Activated CD4-positive, alpha-beta T cell treated with anti-CD3 and anti-CD28 coated beads, Interleukin-2, amount 50 U/mL, for 24 hours (primary cell): ENCODE measurements at places on chromosomes 6 and 20.

DNA sequence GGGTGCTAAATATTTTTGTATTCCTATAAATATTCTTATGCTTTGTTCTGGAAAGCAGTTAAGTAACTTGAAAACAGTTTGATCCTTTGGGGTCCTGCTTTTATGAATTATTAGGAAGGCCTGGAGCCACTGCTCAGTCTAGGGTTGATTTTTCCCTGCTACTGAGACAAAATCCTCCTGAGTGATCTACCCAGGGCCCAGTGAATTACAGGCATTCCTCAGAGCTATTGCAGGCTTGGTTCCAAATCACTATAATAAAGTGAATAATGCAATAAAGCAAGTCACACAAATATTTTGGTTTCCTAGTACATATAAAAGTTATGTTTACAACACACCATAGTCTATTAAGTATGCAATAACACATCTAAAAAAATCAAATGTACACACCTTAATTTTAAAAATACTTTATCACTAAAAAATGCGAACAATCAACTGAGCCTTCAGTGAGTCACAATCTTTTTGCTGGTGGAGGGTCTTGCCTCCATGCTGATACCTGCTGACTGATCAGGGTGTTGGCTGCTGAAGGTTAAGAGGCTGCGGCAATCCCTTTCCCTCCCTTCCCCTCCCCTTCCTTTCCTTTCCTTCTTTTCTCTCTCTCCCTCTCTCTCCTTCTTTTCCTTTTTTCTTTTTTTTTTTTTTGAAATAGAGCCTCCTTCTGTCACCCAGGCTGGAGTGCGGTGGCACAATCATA is 43.0 kb downstream of the DNAAF9 start:
- no peak for DNase-seq

- DNase-seq, result no peak
Measured at GRCh38 chr6:154249499-154250298, 106.9 kb downstream of the IPCEF1 start.

DNA sequence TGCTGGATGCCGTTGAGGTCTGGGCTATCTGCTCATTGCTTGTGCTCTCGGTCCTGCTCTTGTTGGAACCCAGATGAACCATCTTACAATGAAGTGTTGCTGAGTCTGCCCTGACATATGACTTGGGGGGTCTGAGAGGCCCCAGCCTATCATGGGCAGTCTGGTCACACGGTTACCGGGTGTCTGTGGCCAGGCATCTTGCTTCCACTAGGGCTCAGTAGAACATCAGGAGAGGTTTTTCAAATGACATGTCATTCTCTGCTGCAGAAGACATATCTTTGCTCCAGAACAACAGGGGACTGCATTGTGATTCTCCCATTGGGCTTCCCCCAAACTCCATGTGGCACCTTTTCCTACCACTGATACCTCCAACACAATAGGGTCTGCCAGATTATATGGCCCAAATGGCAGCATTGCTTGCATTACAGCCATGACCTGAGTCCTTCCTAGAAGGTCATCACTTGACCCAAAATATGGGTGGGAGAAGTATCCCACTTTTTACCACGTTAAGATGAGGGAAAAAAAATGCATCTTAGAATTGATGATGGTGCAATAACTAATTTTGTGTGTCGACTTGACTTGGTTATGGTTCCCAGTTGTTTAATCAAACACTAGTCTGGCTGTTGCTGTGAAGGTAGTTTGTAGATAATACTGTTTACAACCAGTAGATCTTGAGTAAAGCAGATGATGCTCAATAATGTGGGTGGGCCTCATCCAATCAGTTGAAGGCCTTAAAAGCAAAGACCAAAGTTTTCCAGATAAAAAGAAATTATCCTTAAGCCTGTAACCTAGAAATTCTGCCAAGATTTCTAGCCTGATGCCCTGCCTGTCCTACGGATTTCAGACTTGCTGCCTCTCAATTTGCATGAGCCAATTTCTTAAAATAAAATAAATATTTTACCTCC is 241.0 kb downstream of the QKI start:
- no peak for DNase-seq

GRCh38 chr6:30740540-30740870 is 2.0 kb downstream of the FLOT1 start:
- DNase-seq, result no peak

DNA sequence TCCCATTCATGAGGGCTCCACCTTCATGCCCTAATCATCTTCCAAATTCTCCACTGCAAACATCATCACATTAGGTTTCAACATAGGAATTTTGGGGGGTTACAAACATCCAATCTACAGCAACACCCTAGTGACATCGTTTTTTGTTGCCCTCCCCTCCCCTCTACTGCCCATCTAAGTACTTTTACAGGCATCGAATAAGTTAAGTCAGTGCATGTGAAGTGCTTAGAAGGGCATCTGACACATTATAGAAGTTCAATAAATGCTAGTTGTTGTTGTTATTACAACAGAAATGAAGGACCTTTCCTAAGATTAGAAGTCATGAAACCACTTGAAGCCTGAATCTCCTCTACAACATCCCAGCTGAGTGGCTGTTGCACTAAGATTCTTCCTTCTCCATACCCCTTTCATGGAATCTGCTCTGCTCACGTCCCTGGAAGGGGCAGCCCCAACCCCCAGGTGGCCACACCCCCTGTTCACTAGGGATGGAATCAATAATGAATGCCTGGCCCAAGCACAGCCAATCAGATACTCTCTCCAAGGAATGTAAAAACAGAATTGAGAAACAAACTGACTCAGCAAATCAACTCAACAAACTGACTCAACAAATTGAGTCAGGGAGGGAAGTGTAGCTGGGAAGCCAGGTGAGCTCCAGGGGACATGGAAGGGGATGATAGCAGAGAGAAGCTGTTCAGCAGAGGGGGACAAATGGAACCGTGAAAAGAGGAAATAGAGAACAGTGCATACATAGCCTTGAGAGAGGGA is 3.9 kb upstream of the LRP11 start:
- DNase-seq, result no peak

GRCh38 chr6:51199105-51199552 is 380.5 kb downstream of the TFAP2B start:
- no peak for DNase-seq

DNA sequence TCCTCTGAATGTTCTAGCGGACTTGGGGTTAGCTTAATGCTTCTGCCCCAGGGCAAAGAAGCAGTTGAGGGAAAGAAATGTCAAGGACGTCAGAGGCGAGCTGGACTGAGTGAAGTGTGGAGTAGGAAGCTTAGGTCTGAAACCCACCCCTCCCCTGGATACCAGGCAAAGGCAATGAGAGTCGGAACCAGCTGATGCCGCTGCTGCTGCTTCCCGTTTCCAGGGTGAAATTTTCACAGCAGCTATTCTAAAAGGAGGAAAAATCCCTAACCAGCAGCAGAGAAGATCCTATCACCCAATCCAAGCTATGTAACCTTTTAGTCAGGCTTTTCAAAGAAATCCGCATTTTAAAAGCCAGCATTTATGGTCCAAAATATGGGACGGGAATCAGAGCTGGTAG is 564.3 kb downstream of the LMBRD1 start:
- no peak for DNase-seq

- no peak for DNase-seq
Measured at GRCh38 chr6:44177691-44178423, 19.2 kb downstream of the CAPN11 start.

GRCh38 chr6:127367023-127367375 is 23.6 kb upstream of the ECHDC1 start:
- no peak for DNase-seq

DNA sequence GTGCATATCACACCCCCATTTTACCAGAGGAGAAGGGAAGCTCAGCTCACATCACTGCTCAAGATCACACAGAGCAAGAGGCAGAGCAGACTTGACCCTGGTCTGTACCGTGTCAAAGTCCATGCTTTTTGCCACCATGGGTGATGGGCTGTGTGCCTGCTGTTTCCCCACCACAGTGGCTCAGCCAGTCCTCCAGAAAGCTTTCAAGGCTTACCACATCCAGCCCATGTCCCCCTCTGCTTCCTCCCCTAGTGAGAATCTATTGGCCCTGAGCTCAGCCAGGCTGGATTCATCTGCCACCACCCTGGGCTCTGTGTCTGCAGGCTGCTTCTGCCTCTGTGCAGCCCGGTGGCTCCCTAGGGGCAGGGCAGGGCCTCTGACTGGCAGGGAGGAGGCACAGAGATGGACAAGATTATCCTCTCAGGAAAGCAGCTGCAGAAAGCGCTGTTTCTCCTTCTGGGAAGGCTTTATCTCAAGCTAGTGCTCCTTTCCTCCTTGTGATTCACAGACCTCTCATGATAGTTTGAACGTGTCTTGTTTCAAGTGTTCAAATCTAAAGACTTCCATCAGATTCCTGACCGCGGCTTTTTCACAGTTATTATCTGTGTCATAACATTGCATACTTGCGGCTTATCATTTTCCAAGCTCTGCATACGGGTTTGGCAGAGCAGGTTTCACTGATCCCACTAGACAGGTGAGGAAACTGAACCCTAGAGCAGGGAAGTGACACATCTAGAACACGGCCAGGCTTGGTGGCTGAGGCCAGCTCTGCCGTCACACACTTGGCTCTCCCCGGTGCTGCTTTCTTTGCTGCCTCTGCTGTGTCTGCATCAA is 37.4 kb downstream of the VEGFA start:
- no peak for DNase-seq

DNA sequence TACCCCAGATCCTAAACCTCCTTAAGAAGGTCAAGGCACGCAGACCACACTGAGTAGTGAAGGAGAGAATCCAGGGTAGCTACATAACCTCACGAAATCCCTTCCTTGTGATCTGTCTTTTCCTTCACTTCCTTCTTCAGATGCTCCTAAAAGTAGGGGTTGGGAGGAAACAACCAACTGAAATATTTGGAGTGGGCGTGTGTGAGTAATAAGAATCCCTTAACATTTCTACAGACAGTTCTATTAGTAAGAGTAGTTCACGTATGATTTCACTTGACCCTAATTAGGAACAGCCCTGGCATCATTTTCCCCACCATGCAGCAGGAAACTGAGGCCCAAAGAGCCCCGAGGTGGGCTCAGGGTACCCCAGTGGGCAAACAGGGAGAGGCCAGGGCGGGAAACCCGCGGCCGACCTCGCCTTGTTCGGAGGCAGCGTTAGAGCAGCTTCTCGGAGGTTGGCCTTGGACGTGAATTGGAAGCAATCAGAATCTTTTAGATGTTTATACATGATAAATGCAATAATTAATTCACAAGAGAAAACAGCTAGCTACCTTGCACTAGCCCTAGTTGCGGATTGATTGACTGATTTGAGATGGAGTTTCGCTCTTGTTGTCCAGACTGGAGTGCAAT is 859 bp upstream of the RAE1 start:
- no peak for DNase-seq

GRCh38 chr6:47080083-47080596 is 38.0 kb upstream of the ADGRF1 start:
- no peak for DNase-seq

- DNase-seq, result peak; percentile 7
Measured at GRCh38 chr6:44630125-44631028, 242.9 kb downstream of the CDC5L start.

GRCh38 chr6:121951918-121952379 is 447.5 kb upstream of the HSF2 start:
- no peak for DNase-seq
